Muscle of leg (tissue), 16 donors: ENCODE measurements at places on chromosomes 2 and 18.

- no peak for DNase-seq
Measured at GRCh38 chr2:75277111-75277510, 77.8 kb upstream of the TACR1 start.

- no peak for DNase-seq
Measured at GRCh38 chr18:10195529-10195928, 258.9 kb upstream of the APCDD1 start.

GRCh38 chr2:158184556-158185343 lies 83.1 kb downstream of the UPP2 start:
- peak; percentile 31 for DNase-seq

DNA sequence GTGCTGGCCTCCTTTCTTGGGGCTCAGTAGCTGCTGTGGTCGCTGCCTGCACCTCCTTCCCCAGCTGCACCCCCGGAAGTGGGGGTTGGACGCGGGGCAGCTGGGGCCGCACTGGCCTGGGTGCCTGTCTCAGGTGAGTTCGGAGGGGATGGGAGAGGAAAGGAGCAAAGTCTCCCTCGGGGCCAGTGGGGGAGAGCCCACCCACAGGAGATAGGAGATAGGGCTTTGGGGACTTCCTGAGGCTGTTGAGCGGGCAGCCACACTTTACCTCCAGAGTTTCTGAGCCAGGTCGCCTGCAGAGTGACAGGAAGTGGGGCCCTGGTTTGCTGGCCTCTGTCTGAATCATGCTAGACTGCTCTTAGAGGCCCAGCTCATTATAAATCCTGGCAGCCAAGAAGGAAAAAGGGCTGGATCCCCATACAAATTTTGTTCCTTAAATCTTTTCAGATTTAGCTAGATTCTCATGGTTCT lies 8.1 kb downstream of the MBP start:
- DNase-seq: peak; percentile 78

- no peak for DNase-seq
Measured at GRCh38 chr2:240141736-240142135, 1.3 kb upstream of the OTOS start.

GRCh38 chr18:29181151-29181901 lies 1004.4 kb upstream of the CDH2 start:
- peak; percentile 71 for DNase-seq

DNA sequence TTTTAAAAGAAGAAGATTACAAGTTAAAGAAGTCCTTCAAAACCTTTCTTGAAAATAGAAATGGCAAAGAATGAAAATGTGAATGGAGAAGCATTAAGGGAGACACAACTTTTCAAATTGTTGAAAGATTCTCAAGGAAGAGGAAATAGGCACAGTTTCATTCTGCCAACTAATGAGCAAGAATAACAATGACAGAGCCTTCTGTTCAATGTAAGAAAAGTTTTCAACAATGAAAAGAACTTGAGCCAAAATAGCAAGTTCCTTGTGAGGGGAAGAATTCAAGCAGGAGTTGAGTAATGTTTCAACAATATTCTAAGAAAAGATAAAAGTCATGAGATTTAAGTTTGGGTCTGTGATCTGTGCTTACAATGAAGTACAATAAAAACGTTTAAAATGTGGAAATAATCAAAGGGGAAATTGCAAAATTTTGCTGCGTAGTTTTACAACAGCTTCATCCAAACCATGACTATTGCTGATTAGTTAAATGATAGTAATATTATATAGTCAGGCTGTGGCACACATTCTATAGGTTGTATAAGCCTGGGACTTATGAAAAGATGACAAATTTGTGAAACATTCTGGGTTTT lies 122.6 kb downstream of the METTL4 start:
- DNase-seq: no peak

GRCh38 chr2:15768615-15769014 lies 171.7 kb upstream of the MYCN start:
- DNase-seq: no peak

- peak; percentile 91 for DNase-seq
Measured at GRCh38 chr2:237170020-237170419, 84.3 kb downstream of the COPS8 start.

GRCh38 chr18:52678551-52678950 lies 338.6 kb downstream of the DCC start:
- DNase-seq: no peak

- DNase-seq: no peak
Measured at GRCh38 chr2:20623241-20623640, 27.7 kb downstream of the HS1BP3 start.

GRCh38 chr2:221501883-221502269 lies 70.2 kb downstream of the EPHA4 start:
- no peak for DNase-seq

GRCh38 chr2:74041182-74041581 lies 56.5 kb downstream of the TET3 start:
- no peak for DNase-seq

- peak; percentile 40 for DNase-seq
Measured at GRCh38 chr18:39453356-39453755, 1887.8 kb upstream of the CELF4 start.

DNA sequence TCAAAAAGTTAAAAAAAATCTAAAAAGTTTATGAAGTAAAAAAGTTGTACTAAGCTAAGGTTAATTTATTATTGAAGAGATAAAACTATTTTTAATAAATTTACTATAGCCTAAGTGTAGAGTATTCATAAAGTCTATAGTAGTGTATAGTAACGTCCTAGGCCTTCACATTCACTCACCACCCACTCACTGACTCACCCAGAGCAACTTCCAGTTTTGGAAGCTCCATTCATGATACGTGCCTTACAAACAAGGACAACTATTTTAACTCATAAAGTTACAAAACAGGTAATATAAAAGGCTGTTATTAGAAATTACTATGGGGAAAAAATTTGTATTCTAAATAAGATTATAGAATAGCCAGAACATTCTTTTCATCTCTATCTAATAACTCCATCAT lies 158.9 kb upstream of the FN1 start:
- DNase-seq: no peak

- peak; percentile 37 for DNase-seq
Measured at GRCh38 chr18:66325251-66325650, 278.6 kb downstream of the CDH19 start.

GRCh38 chr18:44079606-44080005 lies 601.1 kb upstream of the SETBP1 start:
- DNase-seq: peak; percentile 23

DNA sequence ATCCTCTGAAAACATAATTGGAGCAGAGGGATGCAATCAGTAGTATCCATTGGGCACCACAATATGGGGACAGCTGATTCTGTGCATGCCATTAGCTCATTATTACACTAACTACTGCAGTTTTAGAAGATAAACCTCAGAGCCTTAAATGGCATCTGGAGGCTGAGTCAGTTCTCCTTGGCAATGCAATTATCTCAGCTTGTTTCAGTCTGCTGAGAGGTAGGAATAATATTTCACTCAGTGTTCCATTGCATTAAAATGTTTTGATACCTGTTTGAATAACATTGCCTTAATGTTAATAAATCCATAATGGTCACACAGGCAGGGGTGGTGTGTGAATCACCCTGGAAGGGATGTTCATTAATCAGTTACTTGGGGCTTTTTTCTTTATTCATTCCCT lies 309.6 kb downstream of the LRRTM1 start:
- no peak for DNase-seq

- no peak for DNase-seq
Measured at GRCh38 chr2:54059986-54060385, 55.4 kb upstream of the ACYP2 start.

GRCh38 chr2:200496696-200497095 lies 13.2 kb downstream of the KCTD18 start:
- no peak for DNase-seq

- DNase-seq: no peak
Measured at GRCh38 chr2:65071499-65072180, 15.4 kb downstream of the CEP68 start.

DNA sequence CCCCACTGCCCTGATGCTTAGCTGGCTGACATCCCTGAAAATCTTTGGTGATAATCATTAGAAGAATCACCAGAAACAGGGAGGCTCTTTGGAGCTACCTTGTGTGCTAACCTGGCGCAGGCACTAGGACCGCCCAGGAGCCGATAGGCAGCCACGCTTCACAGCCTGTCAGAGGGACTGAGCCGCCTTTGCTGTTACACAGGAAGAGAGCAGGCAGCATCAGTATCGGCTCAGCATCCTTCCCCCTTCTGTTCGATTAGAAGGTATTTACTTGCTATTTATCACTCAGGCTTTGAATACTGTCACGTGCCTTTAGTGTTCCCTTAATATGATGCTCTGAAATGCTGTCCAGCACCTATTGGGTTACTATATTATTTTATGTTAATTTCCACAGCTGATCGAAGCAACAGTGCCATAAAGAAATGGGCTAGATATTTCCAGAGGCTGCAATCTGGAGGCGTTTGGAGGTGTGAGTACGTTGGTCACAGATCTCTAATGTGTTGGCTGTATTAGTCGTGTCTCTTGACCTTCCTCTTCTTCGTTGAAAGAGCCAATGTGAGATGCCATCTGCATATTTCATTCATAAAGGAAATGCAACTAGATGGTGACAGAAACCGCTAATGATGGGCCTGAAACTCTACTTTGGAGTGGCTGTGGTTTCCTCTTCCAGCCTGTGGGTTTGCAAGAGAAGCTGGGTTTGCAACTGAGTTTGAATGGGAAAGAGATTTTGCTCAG lies 110.4 kb upstream of the RAB27B start:
- DNase-seq: peak; percentile 10

DNA sequence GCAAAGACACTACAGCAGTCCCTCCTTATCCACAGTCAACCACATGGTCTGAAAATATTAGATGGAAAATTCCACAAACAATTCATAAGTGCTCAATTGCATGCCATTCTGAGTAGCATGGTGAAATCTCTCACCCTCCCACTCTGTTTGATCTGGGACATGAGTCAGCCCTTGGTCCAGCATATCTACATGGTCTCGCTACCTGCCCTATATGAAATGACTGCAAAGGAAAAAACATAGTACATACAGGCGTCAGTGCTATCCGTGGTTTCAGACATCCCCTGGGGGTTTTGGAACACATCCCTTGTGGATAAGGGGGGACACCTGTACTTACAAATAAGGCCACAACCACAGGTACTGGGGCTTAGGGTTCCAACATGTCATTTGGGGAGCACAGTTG lies 73.7 kb downstream of the CABLES1 start:
- DNase-seq: no peak
